ENCODE measurements at places on chromosomes 12 and 14.

DNA sequence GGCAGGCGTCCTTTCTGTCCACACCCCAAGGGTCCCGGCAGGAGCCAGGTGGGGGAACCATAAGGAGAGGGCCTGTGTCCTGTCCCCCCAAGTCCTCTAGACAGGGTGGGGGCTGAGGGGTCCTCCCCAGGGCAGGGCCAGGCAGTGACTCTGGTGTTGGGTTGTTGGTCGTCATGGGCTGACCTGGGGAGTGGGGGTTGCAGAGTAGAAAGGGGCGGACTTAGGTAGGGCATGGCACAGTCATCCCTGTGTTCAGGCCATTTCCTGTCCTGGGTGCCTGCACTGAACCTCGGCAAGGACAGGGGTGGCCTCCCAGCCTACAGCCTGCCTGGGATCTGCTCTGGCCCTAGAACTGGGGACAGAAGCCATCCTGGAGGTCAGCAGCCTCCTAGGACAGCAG, 356.2 kb downstream of the TMEM121 start:
- no peak for DNase-seq

- no peak for DNase-seq
These were observed 63.5 kb downstream of the RAD51B start for GRCh38 chr14:67882986-67883555.

DNA sequence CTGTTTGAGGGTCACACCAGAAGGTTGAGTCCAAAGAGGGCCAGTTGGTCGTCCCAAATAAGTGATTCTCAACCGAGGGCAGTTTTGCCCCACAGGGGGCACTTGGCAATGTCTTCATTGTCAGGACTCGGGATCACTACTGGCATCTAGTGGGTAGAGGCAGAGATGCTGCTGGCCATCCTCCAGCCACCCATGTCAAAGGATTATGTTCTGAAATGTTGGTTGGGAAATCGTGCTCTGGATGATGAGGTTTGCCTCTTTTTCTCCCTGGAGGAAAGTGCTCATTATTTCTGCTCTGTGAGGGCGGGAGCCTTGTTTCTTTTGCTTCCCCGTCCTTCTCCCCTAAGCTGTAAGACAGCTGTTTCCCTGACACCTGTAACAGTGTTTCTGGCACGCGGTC, 3.6 kb downstream of the ZNF839 start:
- peak; percentile 79 for DNase-seq

DNA sequence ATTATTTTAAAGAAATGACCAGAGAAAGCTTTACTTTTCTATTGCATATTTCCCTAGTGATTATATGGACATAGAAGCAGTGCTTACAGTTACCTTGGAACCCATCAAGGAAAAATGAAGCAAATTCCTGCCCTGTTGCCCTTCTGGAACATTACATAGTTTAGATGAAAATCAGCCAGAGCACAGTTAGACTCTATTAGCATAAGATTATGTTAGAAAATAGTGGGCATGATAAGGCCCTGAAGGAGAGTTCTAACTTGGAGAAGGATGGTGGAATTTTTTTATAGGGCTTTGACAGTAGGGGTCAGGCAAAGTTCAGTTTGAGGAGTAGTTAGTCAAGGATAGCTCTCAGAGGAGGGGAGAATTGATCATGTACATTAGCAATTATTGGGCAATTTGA, 74.3 kb downstream of the FUT8 start:
- DNase-seq, result peak; percentile 28

GRCh38 chr14:71891185-71891584, 41.0 kb upstream of the RGS6 start:
- DNase-seq, result no peak

DNA sequence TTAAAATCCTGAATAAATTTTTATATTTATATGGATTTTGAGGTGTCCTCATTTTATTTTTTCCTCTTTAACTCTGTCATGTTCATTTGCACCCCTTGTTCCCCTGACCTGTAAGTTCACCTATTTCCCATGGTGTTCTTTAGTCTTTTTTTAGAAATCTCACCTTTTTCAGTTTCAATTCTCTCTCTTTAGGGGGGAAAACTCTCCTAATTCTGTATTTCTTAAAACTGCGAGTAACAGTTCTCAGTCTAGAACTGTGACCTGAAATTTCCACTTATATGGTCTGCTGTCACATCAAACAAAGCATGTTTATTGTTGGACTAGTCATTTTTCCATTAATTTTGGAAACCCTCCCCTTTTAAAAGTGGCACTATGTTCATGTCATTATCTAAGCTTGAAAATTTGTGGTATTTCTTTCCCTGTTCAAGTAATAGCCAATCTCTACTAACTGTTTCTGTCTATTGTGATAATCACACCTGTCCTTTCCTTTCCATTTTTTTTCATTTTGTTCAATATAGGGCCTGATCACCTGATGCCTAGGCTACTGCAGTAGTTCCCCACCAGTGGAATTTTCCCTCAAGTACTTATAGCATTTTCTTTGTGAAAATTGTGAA, 14.0 kb upstream of the FBXO33 start:
- DNase-seq, result no peak

GRCh38 chr14:100728962-100729361, 2.3 kb downstream of the DLK1 start:
- DNase-seq, result no peak

GRCh38 chr12:2240984-2241383, 188.2 kb downstream of the CACNA1C start:
- DNase-seq, result no peak

DNA sequence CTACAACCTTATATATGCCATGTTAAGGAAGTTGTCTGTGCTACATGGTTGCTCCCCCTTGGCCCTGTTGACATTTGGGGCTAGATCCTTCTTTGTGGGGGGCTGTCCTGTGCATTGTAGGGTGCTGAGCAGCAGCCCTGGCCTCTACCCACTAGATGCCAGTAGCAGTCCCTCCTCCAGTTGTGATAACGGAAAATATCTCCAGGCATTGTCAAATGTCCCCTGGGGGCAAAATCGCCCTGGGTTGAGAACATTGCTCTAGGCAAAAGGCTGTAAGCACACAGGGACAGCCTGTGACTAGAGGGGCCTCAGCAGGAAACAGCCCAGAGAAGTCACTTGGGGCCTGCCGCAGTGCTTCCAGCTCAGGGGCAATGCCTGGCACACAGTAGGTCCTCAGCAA, 1100.3 kb downstream of the BCL11B start:
- peak; percentile 23 for DNase-seq

- DNase-seq, result peak; percentile 35
These were observed 4.8 kb downstream of the CD163 start for GRCh38 chr12:7498809-7499208.

DNA sequence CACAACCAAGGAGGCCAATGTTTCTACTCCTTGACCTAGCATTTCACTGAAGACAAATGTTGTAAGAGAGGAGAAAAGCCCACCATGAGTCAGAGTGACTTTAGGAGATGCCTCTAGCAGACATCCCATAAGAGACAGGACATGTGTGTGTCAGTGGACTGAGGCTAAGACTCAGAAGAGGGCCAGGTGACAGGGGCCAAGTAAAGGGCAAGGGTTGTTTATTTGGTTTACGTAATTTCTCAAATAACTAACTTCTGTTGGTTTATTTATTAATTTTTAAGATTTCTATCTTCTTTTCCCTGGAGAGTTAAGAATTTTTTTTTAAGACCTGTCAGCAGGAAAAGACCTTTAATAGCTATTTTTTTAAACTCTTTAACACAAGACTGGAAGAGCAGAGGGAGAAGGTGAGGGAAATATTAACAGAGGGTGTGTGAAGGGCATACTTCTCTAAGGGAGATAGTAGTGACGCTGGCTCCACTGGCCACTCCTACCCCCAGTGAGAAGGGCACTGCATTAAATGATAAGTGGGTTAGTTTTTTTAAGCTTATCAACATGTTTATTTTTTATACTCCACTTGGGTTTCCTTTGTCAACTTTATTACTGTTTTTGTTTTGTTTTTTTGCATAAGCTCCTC, 3.4 kb downstream of the PNP start:
- DNase-seq, result no peak

DNA sequence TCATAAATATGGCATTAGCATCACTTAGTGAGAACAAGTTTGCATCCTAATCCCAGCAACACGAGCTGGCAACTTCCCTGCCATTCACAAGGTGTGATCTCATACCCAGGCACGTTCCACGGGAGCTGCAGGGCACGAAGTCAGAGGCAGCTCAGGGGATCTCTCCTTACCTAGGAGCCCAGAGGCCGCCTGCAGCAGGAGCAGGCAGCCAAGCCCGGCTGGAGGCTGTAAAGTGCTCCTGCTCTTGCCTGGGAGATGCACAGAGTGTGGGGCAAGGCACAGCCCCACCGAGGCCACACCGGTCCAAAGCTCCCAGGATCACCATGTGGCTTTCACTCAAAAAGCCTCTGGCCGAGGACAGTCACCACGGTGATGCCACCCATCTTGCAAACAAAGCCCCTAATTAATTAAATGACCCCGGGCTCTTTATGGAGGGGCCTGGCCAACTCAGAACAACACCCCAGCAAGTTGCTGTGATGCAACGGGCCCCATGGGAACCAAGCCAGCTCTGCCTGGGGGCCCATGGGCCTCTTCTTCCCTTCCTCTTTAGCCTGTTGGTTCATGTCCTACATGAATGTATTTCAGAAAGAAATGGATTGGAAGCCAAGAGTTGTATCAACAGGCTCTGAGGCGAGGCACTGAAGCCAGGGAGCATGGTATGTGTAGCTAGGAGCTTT, 26.5 kb downstream of the NUAK1 start:
- peak; percentile 82 for DNase-seq

DNA sequence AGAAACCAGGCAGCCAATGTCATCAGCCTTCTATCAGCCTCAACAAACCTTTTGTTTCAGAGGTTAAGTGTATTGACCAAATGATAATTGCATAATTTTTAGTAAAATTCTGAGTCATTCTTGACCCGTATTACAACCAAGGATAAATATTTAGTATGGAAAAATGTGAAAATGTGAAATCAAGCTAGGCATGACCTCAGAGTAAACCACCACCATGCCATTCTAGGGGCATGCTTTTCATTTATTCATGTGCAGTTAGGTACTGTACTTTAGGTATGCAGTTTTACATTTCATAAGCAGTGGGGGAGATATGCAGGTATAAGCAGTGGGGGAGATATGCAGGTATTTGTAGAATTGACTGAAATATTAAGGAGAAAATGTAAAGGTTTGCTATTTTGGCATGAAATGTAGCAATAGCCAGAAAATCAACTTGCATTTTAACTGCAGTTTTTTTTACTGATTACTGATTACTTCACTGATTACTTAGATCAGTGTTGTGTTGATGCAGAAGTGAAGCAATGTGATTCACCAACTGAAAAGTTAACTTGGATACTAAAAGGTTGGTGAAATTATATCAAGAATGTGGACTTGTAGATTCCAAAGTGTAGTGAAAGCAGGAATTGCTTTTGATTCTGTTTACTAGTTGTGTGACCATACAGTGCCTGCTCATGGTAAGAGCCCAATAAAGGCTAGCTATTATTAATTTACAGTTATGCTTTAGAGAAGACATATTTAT, 184.2 kb downstream of the ESR2 start:
- DNase-seq, result no peak

- DNase-seq, result no peak
These were observed 20.2 kb downstream of the E2F7 start for GRCh38 chr12:77045183-77045582.

GRCh38 chr14:73758392-73759182, 44.4 kb upstream of the PNMA1 start:
- DNase-seq, result peak; percentile 91

- peak; percentile 86 for DNase-seq
These were observed 17.2 kb downstream of the USP30 start for GRCh38 chr12:109069307-109070271.

DNA sequence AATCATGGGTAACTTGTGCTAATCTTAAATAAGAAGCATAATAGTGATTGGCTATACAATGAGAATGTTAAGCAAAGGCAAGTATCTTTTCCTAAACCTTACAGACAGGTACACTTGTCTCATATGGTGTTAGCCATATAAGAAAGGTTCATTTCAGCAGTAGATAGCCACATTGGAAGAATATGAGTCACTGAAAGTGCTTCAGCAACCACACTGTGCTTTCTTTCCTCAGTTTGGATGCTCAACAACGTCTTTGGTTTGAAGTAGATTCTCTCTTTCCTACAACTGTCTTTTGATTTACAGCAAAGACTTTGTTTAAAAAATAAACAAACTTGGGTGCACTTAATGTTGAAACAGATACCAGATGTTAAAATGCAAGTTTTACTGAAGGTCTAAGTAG, 8.9 kb downstream of the DDHD1 start:
- DNase-seq, result no peak

DNA sequence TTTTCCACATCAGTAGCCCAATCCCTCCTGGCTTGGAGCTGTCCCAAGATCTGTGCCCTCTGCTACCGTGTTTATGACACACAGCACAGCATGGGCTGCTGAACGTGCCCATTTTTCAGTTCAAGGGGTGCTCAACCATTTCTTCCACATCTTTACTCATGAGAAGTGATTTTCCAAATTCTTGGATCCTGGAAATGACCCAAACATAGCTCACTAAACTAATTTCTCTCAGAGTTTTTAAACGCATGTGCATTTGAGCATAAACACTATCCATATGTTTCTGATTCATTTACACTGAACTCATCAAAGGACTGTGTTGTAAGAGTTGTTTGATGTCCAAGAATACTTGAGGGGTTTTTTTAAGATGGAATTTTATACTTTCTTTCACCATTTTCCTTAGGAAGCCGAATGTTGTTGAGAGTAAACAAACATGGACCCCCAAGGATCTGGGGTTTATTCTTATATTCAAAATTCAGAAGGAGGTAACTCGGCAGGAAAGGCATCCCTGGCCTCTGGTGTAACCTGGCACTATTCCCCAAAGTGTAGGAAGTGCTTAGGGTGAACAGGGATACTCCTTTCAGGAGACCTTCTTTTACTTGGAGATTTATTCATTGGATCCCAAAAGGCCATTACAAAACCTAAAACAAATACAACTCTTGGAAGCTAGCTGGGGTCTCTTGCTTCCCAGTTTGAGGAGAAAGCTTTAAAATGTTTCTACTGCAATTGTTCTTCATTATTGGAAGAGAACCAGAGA, 215.0 kb downstream of the BMP4 start:
- DNase-seq, result peak; percentile 3

- DNase-seq, result no peak
These were observed 163.2 kb upstream of the C14orf180 start for GRCh38 chr14:104416383-104416782.

GRCh38 chr12:66036317-66036716, 94.2 kb downstream of the LLPH start:
- peak; percentile 22 for DNase-seq

- DNase-seq, result no peak
These were observed 159.3 kb downstream of the DYRK2 start for GRCh38 chr12:67807814-67808213.

DNA sequence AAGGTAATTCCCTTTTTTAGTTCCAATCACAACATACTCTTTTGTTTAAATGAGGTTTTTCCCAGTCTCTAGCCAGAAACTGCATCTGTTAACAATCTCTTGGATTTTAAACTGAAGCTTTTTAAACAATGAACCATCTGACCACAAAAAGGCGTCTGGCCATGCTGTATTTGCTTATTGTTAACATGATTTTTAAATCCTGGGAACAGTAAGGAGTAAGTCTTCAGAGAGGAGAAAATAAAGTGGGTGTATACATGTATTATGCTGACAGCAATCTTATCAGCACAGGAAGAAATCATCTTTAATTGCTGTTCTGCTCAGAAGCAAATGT, 106.2 kb downstream of the DAAM1 start:
- no peak for DNase-seq

GRCh38 chr14:23123419-23123818, 4.4 kb upstream of the CEBPE start:
- no peak for DNase-seq

Measured in mesendoderm (in vitro differentiated cells).